ENCODE measurements at places on chromosomes 13 and 19.

GRCh38 chr19:14138576-14139265 is 2.3 kb upstream of the ASF1B start:
- no peak for DNase-seq

- no peak for DNase-seq
These were observed 6.5 kb downstream of the CARS2 start for GRCh38 chr13:110699148-110700145.

DNA sequence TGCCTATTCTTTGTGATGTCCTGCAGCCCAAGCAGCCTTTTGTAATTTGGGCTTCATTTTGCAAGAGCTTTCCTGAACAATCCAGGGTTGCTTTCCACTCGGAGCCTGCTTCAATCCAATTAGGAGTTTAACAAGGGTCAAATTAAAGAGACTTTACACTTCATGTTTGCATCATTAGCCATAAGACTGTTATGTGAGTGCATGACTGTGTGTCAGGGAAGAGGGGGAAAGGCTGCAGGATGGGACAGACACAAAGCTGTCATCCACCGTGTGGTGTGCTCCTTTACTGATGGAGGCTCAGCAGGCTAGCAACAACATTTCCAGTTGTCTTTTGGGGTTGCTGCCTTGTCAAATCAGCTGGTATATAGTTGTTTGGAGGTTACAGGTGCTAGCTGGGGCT is 23.7 kb upstream of the MAB21L1 start:
- no peak for DNase-seq

- DNase-seq, result no peak
These were observed 7.0 kb downstream of the PDX1 start for GRCh38 chr13:27926644-27927434.

DNA sequence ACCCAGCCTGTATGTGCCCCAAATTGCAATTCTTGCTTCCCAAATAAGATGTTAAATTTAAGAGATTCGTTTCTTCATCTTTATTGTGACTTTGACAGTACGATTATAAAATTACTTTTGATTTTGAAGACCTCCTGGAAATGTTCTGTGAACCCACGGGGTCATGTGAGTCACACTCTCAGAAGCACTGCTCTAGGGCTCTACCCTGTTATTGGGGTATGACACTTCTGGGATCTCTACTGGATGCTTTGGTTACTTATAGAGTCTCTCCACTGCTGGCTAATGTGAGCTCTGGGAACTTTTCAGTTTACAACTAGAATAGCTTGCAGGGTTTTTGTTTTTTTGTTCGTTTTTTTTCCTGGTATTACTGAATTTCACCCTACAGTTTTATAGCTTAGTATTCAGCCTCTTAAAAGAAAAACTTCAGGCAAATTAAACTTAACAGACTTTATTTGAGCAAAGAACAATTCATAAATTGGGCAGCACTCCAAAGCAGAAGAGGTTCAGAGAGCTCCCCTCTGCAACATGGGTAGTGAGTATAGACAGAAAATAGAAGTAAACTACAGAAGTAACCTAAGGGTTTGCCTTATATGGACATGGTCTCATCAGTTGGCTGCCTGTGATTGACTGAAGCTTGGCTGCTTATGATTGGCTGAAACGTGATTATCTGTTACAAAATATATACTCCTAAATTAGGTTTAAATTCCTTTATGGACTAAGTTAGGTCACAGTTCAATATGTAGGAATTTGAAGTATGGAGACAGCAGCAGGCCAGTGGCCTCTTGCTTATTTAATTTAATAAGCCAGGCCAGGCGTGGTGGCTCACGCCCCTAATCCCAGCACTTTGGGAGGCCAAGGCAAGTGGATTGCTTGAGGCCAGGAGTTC is 28.5 kb upstream of the PSPC1 start:
- DNase-seq, result no peak

- DNase-seq, result no peak
These were observed 18.8 kb downstream of the RFX1 start for GRCh38 chr19:13987101-13987890.

GRCh38 chr19:50167314-50167721 is 4.2 kb upstream of the IZUMO2 start:
- DNase-seq, result peak; percentile 13

DNA sequence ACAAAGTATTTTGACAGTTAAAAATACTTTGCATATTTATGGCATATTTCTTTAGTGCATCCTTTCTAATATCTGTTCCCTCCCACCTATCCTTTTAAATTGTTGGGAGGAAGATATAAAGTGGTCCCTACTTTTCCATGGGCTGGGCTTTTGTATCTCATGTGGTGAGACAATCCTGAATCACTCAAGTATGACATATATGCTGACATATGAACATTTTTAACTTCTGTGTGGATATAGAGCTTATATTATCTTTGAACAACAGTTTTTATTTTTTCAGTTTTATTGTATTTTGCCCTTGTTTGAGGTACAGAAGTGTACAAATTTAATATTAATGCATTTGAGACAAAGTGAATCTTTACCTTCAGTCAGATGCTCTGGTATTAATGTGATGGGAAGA is 3.4 kb downstream of the ZMYM2 start:
- DNase-seq, result no peak

GRCh38 chr19:51311351-51312257 is at the start of gene IGLON5:
Gene IGLON5 (plus strand): TSS chr19:51311644. CDS start chr19:51311848, 204 bp downstream.
- no peak for DNase-seq

DNA sequence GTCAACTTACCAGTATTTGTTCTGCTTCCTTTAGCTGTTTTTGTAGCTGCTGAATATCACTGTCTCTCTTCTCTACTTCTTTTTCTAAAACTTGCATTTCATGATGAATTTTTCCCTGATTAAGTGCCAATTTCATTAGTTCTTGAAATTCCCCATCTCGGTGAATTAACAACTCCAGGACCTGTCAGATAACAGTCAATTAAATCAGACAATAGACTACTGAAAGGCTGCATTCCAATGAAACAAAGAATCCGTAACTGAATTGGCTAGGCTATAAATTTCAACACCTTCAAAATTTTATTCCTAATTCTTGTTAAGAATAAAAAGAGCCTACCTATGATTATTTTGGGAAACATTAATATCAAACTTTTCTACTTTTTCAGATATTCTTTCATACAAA is 8.6 kb downstream of the MED4 start:
- DNase-seq, result no peak

DNA sequence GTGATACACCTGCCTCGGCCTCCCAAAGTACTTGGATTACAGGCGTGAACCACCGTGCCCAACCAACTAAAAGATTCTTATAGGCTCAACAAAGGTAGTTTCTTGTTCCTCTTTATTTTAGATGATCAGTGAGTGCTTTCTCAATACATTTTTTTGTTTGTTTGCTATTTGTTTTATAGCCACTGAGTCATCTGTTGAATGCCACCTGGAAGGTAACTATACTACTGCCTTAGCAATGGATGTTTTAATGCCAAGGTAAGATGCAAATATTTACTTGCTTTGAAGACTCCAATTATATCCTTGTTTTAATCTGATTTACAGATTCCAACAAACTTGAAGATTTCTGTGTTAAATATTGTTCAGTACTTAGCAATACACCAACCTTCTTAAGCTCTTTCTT is 2807.4 kb upstream of the PCDH20 start:
- no peak for DNase-seq

DNA sequence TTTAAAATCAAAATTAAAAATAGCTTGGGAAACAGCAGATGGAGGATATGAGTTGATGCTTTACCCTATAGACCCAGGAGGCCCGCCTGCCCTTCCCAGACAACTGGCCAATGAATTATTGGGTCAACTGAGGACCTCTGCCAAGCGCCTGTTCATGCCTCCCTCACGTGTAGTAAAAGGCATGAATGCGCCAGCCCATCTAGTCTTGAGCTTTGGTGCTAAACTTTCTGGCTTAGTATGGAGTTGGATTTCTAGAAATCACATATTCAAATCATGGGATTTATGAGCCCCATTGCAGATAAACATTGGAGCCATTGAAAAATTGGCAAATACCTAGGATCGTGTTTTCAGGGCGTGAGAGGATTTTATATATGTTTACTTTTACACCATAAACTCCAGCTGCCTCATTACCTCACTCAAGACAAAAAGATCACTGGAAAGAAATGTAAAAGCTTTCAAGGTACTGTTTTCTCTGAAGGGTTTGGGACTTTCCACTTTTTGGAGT is 47.1 kb downstream of the COL4A2 start:
- no peak for DNase-seq

DNA sequence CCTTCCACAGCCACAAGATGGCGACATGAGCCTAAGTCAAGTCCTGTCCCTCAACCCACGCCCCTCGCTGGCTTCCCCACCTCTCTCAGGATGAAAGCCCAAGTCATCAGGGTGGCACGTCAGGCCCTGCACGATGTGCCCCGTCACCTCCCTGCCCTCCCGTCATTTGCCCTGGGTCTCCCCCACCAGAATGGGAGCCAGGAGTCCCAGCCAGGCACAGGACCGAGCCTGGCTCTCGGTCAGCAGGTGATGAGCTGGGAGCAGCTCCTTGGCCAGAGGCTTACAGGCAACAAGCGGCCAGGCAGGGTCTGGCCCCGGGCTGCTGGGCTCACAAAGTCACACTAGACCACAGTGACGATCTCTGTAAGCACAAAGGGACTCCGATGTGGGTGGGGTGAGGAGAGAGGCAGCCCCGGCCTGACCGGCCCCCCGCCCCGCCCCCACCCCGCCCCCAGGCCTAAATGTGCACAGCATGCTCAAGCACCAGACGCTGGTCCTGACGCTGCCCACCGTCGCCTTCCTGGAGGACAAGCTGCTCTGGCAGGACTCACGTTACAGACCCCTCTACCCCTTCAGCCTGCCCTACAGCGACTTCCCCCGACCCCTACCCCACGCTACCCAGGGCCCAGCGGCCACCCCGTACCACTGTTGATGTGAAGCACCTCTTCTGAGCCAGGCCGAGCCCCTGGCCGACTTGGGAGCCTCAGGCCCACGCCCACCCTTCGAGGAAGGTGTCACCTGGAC is 7.3 kb downstream of the MRPL4 start:
- peak; percentile 85 for DNase-seq

DNA sequence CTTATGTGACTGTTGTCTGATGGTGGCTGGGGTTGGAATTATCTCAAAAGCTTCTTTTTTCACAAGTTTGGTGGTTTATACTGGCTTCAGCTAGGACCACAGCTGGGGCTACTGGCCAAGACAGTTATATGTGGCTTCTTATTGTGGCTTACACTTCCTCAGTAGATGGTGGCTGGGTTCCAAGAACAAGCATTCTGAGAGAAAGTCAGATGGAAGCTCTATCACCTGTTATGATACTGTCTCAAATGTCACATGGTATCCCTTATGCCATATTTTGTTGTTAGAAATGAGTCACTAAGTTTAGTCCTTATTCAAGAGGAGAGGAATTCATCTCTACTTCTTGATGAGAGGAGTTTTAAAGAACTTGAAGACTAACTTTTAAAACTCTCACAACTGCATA is 41.6 kb downstream of the NDFIP2 start:
- DNase-seq, result no peak

DNA sequence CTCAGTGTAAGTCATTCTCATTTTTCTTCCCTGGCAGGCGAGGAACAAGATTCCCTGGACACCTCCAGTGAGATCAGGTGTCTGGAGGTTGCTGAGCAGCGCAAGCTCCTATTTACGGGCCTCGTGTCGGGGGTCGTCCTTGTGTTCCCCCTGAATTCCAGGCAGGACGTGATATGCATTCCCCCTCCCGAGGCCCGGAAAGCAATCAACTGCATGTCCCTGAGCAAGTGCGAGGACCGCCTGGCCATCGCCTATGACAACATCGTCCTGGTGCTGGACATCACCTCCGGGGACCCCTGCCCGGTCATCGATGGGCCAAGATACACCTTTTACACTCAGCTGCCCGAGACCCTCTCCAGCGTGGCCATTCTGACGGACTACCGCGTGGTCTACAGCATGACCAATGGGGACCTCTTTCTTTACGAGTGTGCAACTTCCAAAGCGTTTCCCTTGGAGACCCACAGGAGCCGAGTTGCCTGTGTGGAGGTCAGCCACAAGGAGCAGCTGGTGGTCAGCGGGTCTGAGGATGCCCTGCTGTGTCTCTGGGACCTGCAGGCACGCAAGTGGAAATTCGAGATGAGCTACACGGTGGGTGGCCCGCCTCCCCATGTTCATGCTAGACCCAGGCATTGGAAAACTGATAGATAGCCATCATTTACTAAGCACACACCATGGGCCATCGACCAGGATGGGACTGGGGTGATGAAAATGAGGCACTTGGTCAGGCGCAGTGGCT is 21.5 kb upstream of the SIN3B start:
- no peak for DNase-seq

- peak; percentile 37 for DNase-seq
These were observed 68.7 kb downstream of the IPO5 start for GRCh38 chr13:98022210-98022609.

- peak; percentile 17 for DNase-seq
These were observed 460.3 kb upstream of the KLHL1 start for GRCh38 chr13:70568571-70568970.

DNA sequence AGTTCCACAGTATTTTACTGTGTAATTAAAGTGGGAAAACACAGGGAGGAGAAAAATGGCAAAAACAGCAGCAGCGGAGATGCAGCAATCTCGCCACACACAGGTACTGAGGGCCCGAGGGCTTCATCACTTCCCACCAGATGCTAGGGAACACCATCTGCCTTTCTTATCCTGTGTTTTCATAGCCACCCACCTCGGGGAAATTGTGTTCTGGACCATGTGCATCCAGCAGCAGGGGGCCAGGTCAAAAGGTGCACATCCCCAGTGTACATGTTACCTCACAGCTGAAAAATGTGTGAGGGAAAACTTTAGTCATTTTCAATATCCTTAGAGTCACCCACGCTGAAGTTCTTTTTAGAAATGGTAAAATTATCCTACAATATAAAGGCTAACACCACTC is 30.2 kb downstream of the PDCD5 start:
- DNase-seq, result no peak

- DNase-seq, result no peak
These were observed 17.4 kb downstream of the KLK2 start for GRCh38 chr19:50890422-50891252.

GRCh38 chr19:17180997-17181702 is 34.0 kb upstream of the USE1 start:
- DNase-seq, result no peak

DNA sequence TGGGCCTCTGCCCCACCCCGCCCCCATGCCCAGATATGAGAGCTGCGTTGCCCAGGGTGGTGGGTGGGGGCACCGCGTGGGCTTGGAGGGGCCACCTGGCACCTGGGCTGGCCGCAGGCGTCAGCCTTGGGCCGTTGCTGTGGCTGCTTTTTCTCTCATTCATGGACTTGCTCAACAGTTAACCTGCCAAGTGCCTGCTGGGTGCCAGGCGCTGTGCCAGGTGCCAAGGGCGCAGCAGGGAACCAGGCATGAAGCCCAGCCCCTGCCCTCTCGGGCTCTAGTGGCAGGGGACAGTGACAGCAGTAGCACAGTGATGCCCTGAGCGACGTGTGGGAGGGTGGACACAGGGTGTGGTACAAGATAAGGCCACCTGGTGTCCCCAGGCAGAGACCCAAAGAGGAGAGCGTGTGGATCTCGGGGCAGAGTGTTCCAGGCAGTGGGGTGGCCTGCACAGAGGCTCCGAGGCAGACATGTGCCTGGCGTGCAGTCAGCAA is 28.1 kb downstream of the DHX34 start:
- peak; percentile 14 for DNase-seq

- no peak for DNase-seq
These were observed at the start of gene COMP for GRCh38 chr19:18790566-18791314. Gene COMP (minus strand): TSS chr19:18791305. CDS start chr19:18791269, 36 bp downstream.

- no peak for DNase-seq
These were observed 727.7 kb downstream of the UQCRFS1 start for GRCh38 chr19:28485292-28485691.

Measured in NCI-H446 (cell line).